Sigmoid colon (tissue), 7 donors: ENCODE measurements at places on chromosomes 2 and 18. TPM values are rescaled to one million over a fixed set of nuclear protein-coding genes. Genes with fewer than 3 reads are reported as not detected.
A peak's percentile ranks its signal among the peaks of the same experiment; 100 is the strongest.

GRCh38 chr18:36329684-36330434, 32.3 kb downstream of the FHOD3 start:
- DNase-seq, result no peak

DNA sequence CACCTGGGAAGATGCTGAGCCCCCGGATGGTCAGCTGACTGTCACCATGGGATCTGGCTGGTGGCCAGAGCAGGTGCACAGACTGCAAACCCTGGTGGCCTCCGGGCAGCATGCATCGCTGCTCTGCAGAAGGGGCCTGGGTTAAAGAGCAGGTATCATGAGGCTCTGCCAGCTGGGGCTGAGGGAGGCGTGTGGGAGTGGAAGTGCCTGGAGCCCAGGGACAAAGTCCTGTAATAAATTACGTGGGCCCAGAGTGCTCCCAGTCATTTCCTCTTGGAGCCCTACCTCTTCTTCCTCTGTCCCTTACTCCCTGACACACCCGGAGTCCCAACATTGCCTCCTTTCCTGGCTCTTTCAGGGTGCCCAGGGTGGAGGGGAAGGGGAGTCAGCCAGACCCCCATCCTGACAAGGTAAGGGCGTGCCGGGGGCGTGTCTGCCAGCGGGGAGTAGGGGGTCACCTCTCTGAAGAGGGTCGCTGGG, at the start of gene MYO7B:
Gene MYO7B, plus strand, starts transcription at position 262 of the 480 bp plus-strand sequence. CDS start 24,040 bp downstream, outside the sequence.
- no peak for DNase-seq

GRCh38 chr2:14816069-14817060, 183.8 kb downstream of the LRATD1 start:
- no peak for DNase-seq

DNA sequence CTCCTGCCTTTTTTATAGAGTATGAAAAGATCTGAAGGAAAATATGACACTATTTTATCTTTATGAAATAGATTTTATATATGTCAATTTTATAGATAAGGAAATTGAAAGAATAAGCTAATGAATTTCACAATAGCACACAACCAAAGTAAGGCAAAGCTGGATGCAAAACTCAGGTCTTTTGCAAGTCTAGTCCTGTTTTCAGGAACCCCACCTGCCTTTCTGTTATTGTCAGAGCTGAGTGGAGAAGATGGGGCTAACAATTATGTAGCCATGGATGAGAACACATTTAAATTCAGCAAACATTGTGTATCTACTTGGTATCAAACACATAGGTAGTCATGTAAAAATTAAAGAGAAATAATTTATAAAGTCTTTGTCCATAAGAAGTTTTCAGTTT, 161.5 kb upstream of the ZEB2 start:
- no peak for DNase-seq

- no peak for DNase-seq
Measured at GRCh38 chr2:232448304-232448690, 7.7 kb upstream of the ALPI start.

Gene DLX1
- 1.1 TPM for total RNA-seq

GRCh38 chr18:27956001-27956640, 220.8 kb downstream of the CDH2 start:
- no peak for DNase-seq

DNA sequence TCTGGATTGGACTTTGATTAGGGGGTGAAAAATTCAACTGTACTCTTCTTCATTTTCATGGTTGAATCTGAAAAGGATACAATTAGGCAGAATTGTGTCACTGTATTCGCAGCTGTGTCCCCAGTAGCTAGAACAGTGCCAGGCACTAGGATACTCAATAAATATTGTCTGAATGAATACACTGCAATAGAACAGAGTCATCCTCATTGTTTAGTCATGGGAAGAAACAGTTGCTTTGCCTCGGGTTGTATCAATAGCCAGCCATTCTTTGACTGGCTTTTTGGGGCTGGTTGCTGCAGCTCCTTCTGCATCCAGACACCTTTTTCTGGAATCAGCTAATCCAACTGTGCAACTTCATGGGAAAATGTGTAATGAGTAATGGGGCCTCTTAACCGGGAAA, 18.1 kb upstream of the DYNC1I2 start:
- DNase-seq, result no peak

GRCh38 chr2:234172066-234172465, 121.6 kb downstream of the SPP2 start:
- DNase-seq, result no peak

DNA sequence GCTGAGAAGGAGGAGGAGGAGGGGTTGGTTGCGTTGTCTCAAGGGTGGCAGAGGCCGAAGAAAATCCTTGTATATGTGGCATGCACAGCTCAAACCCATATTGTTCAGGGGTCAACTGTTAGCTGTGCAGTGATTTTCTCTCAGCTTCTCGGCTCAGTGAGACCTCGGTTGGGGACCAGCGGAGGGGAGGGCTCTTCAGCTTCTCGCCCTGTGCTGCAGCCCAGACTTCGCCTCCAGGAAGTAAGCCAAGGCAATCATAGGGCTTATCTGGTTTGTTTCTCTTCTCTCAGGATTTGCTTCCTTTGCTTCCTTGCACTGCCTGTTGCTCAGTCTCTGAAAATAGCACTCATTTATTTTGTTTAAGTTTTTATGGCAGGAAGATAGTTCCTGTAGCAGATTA, 85.5 kb downstream of the SOWAHC start:
- DNase-seq, result peak; percentile 64

DNA sequence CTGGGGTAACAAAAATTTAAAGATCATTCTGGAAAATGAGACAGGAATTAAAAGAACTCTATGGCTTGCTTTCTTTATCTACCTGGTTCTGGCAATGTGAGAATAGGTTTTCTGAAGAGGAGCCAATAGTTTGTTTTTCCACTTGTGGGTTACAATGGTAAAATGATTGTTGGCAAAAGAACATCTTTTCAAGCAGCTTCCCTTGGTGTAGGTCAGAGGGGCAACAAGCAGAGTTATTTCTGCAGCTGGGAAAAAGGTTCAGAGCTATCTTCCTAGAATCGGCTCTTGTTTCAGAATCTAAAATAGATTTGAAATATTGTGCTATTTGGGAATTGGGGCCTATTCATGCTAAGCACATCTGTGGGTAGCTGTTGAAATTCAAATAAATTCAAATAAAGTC, 11.5 kb upstream of the TSPYL6 start:
- DNase-seq, result no peak
